ENCODE measurements at places on chromosomes 11 and 22.
A peak's percentile ranks its signal among the peaks of the same experiment; 100 is the strongest.

DNA sequence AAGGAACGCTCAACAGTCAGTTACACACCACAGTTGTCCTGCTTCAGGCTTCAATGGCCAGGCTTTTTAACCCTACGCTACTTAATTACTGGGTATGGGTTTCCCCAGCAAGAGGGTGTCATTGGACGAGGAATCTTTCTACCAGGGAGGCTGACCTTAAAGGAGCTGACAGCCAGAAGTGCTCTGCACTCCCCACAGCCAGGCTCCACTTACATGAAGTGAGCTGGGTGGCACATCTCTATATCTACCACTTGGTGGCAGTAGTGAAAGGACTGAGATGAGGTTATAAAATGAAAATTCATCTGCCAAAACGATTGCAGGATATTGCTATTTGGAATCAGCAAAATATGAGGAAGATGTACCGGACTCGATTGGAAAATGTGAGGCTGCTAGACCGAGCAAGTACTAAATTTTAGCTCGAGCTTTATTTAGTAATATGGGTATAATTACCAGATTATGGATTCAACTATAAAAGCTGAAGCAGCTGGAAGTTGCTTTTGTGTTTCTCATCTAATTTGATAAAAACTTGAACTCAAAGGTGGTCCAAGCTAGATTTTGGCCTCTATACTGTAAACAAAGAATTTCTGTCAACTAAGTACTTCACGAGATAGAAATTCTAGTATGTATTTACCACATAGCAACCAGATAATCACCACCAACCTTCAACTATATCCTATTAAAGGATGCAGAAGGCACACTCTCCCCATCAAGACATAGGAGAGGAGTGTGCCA lies 53.9 kb upstream of the CEP126 start:
- DNase-seq: peak; percentile 69

GRCh38 chr11:8739309-8739793 lies 56.8 kb downstream of the RPL27A start:
- no peak for DNase-seq

GRCh38 chr11:6206456-6207180 lies 1.3 kb downstream of the C11orf42 start:
- peak; percentile 24 for DNase-seq

GRCh38 chr11:41950470-41951143 lies 491.2 kb upstream of the LRRC4C start:
- no peak for DNase-seq

DNA sequence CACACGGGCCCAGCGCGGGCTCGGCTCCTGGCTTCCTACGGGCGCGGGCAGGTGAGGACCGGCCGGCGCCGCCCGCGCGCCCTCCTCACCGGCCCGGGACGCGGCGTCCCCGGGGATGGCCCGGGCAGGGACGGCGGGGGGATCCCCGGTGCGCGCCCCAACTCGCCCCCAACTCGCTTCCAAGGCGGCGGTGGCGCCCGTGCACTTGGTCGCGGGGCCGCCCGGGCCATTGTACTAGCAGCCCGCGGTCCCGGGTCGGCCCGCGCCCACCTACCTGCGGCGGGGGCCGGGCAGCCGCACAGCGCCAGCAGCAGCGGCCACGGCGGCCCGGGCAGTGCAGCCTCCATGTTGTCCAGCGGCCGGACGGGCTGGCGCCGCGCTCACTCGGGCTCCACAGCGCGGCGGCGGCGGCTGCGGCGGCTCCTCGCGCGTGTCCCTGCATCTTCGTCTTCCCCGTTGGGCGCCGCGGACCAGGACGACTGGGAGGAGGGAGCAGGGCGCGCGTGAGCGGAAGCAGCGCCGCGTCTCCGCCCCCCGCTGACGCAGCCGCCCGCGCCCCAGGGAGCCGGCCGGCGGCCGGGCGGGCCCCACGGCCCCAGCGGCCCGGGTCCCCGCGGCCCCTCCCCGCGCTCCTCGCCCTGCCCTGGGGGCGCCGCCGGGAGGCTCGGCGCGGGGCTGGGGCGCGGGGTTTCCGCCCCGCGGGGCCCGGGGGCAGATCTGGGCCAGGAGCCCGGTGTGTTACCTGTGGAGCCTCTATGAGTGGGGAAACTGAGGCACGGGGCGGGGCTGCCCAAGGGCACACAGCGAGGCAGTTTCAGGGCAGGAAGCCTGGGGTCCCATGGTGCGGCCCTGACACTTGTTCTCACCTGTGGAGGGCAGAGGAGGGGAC lies 159.3 kb upstream of the GRK3 start:
- DNase-seq: peak; percentile 32

- DNase-seq: no peak
These were observed 21.2 kb downstream of the LIF start for GRCh38 chr22:30225220-30225927.

DNA sequence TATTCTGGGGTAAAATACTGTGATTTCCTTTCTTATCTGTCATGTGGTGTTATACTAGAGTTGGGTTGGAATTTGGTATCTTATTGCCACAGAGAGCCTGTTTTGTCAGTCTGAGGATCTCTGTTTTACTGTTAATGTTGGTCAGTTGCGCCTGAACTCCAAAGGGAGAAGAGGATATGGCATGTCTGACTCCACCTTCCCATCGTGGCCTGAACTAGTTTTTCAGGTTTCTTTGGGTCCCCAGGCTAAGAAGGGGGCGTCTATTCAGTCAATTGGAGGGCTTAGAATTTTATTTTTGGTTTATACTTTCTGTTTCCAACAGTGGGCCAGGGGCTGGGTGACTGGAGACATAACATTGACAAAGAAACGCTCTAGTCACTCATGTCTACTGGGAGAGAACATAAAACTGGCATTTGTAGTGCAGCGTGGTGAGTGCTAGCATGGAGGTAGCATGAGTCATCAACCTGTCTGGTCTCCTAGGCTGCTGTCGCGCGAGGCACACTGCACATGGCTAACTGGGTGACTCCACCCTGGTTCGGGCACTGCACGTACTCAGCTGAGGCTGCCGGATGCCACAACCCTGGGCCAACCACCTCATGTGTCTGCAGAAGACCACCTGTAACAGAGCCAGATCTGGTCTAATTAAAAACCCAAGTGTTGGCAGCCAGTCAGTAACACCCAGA lies 120.1 kb upstream of the OR9Q1 start:
- DNase-seq: no peak

GRCh38 chr22:36233796-36234195 lies 5.5 kb downstream of the APOL2 start:
- DNase-seq: no peak

DNA sequence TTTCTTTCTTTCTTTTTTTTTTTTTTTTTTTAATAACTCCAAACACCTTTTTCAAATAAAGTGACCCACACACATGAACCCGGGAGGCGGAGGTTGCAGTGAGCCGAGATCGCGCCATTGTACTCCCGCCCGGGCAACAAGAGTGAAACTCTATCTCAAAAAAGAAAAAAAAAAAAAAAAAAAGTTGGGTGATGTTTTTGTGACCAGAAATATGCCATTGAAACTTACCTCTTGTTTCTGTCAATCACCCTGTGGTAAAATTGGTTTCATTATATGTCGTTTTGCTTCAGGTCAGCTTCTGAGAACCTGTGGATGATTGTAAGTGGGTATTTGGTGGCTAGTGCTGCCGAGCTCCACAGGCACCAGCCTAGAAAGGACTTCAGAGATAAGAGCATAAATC lies 238.8 kb downstream of the TBC1D22A start:
- no peak for DNase-seq

DNA sequence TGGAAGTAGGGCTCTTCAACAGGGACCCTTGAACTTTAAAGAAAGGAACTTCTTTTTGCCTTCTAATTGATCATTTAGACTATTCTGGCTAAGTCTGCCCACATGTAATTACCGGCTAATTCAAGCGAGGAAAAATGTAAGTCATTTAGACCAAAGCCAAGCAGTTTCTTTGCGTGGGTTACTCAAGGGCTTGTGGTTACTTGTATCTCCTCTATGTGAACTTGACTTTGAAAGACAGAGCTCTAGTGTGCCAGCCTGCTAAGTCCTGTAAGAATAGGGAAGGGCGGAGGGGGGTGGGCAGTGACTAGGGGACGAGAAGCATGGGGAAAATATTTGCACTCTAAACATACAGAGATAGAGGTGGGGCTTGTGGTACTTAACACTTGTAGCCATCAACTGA lies 145.2 kb upstream of the TEAD1 start:
- no peak for DNase-seq

DNA sequence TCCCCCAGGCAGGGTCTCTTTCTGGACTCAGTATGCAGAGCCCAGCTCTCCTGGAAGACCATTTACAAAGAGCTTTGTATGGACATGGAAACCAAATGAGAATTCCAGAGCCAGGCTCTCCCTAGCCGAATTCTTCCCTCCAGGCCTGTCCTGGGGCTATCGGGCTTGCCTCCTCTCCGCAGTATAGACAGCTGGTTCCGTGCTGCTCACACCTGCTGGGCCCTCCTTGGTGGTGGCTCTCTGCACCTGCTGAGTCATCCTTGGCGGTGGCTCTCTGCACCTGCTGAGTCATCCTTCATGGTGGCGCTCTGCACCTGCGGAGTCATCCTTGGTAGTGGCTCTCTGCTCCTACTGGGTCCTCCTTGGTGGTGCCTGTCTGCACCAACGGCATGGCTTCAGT lies 743.5 kb downstream of the BRD1 start:
- DNase-seq: no peak

DNA sequence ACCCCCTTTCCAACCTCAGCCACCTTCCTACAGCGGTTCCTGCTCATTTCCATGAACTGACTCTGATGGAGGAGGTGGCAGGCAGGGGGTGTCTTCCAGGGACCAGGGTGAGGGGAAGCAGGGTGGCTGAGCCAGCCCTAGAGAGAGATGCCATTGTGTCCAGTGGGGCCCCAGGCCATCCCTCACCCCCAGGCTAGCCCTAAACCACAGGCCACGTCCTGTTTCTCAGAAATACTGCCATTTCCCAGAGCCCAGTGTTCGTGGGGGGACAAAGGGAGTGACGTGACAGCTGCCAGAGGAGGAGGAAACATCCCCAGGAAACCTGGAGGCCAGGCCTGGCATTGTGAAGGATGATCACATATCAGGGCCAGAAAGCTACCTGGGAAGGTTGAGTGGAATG lies 39.5 kb downstream of the CHRDL2 start:
- DNase-seq: no peak

GRCh38 chr11:40139066-40139465 lies 1320.4 kb downstream of the LRRC4C start:
- DNase-seq: no peak

DNA sequence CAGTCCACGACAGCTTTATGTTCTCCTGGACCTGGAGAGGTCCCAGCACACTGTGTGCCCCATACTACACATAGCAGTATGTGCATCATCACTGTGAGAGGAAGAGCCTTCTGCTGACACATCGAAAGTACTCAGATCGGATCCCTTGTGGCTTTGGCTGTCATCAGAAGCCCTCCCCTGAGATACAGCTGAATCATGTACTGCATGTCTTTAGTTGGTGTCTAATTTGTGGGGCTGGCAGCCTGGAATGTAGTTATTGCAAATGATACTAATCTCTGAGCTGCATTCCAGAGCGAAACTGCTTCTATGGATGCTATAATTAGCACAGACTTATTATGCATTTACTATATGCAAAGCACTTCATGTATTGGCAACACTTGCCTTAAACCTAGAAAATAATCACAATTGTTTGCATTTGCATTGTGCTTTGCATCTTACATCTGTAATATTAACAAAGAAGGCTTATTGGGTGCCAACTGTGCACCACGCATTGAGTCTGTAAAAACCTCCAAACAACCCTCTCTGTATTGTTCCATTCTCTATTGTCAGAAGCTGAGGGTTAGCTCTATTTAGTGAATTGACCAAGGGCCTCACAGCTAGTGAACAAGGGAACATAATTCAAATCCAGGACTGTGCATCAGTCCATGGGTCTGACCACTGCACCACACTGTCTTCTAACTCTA lies 89.2 kb upstream of the CRTAM start:
- peak; percentile 91 for DNase-seq

DNA sequence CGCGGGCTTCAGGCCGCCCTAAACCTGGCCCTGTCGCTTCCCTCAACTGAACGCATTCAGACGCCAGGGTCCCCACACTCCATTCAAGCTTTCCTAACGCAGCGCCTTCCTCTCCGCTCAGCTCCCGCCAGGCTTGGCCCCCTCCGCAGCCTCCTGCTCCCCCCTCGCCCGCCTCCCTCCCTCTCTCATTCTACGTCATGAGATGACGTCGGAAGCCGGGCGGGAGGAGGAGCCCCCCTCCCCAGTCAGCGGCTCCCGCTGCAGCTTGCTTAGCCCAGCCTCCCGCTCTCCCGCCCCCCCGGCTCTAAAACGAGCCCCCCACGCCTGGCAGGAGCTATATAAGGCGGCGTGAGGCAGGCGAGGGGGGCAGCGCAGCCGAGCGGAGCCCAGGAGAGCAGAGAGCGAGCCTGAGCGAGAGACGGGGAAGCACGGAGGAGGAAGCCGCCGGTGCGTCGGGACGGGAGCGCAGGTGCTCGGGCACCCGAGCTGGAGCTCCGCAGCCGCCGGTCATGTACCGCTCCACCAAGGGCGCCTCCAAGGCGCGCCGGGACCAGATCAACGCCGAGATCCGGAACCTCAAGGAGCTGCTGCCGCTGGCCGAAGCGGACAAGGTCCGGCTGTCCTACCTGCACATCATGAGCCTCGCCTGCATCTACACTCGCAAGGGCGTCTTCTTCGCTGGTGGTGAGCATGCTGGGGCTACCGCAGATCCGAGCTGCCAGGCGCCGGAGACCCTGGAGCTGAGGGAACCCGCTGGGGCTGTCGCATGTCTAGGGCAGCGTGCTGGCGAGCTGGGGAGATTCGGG lies at the start of gene NPAS4:
NPAS4 (plus strand) TSS at position 365 of the 806 bp plus-strand sequence; CDS start at position 510, 145 bp downstream.
- DNase-seq: no peak

DNA sequence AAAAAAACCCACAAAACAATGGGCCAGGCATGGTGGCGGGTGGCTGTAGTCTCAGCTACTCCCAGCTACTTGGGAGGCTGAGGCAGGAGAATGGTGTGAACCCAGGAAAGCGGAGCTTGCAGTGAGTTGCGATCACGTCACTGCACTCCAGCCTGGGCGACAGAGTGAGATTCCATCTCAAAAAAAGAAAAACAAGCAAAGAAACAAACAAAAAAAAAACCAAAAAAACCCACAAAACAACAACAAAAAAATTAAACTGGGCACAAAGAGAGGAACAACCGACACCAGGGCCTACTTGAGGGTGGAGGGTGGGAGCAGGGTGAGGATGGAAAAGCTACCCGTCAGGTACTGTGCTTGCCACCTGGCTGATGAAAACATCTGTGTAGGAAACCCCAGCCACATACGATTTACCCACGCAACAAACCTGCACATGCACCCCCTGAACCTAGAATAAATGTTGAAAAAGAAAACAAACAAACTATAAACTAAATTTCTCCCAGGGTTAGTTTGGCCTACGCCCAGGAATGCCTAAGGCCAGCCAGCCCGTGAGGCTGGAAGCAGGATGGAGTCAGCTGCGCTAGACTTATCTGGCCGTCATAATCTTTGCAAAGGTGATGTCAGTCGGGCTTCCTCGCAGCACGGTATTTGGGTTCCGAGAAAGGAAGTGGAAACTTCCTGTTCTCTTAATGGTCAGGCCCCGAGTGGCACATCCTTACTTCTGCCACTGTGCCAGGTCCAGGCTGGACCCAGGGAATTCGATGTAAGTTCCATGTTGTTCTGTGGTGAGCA lies 21.9 kb upstream of the CYB5R3 start:
- DNase-seq: no peak

DNA sequence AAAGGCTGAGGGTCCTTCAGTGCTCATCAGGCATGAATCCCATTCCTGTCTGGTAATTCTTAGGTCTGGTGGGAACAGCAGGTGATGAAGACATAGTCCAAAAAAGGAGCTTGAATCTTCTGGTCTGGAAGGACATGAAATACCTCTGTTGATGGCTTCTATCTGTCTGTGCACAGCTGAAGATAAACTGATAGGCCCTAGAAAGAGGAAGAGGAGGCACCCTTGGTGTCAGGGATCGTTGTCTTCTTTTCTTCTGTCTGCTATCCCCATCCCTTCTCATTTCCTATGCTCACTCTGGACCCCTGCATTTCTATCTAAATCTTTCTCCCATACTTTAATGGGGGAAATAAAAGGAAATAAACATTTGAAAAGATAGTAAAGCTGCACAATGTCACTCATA lies 9.4 kb downstream of the AGBL2 start:
- DNase-seq: no peak

Measured in astrocyte of the spinal cord (primary cell).